Tibial artery (tissue), 4 donors: ENCODE measurements at places on chromosomes 13 and 19.

- no peak for DNase-seq
Measured at GRCh38 chr13:30776661-30777060, 41.3 kb downstream of the ALOX5AP start.

DNA sequence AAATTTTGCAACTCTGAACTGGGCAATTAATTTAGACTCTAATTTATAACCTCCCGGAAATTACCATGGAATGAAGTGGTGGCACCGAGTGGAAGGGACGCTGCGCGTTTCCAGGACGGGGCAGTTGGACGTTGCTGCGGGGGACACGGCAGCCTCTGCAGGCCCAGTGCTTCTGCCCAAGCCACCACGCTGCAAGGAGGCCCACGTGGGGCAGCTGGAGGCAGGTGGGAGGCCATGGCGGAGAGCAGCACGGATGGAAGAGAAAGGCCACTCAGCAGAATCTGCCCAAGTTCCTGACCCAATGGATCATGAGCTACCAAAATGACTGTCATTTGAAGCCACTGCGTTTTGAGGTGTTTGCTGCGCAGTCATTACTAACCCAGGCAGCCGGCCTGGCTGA is 11.2 kb upstream of the ADPRHL1 start:
- no peak for DNase-seq

DNA sequence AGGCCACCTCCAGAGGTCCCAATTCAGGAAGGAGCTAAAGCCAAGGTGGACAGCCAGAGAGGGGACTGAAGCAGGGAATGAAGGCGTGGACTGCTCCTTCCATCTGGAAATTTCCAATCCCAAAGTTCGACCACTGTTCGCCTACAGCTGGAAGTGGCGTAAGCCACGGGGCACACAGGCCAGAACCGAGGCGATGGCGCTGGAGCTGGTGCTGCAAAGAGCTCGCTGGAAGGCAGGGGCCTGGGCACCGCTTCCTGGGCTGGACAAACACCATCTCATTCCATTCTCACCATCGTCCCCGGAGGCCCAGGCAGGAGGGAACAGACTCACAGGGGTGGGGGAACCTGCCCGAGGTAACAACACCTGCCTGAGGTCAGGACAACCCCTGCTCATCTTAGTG is 4.2 kb downstream of the MAP2K2 start:
- no peak for DNase-seq

DNA sequence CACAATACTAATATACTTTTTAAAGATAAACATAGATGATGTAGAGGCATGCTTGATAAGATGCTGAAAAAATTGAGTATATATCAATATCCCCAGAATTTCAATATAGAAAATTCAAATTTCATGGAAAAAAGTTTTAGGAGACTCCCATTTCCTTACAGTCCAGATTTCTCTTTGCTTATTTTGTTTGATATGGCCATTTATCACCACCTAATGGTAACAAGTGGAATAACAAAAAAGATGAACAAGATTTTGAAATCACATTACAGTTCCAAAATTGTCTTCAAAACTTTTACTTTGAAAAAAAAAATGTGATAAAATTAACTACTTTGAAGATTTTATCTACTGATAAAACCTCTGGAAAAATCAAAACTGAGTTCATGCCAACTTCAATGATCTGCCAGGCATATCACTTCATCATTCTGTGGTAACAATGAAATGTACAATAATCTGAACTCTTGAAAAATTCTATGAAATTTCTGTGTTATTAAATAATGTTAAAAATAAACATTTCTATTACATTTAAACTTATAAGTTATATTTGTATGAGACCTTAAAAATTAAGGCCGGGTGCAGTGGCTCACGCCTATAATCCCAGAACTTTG is 17.5 kb downstream of the MIPEP start:
- DNase-seq = no peak

DNA sequence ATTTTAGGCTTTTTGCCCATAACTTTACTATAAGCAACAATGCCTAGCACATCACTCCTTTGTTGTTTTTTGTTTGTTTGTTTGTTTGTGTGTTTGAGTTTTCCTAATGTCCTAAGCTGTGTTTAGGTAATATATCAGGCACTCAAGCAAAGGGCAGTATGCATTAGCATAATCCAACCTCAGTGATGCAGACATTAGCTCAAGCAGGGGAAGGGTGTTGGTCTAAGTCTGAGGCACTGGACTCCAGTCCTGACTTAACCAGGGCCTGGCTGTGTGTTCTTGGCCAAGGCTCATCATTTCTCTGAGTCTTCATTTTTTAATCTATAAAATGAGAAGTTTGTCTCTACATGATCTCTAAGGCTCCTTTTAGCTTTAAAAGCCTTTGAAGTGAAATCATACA is 65.9 kb upstream of the RFC3 start:
- DNase-seq = no peak
